ENCODE measurements at places on chromosomes 1 and 21. TPM values are rescaled to one million over a fixed set of nuclear protein-coding genes. Genes with fewer than 3 reads are reported as not detected.

- DNase-seq: peak; percentile 7
Measured at GRCh38 chr1:87451229-87451920, 122.7 kb downstream of the LMO4 start.

- no peak for DNase-seq
Measured at GRCh38 chr1:116795482-116795829, 41.2 kb downstream of the CD2 start.

- DNase-seq: no peak
Measured at GRCh38 chr21:45839274-45839673, 142.3 kb upstream of the COL6A1 start.

DNA sequence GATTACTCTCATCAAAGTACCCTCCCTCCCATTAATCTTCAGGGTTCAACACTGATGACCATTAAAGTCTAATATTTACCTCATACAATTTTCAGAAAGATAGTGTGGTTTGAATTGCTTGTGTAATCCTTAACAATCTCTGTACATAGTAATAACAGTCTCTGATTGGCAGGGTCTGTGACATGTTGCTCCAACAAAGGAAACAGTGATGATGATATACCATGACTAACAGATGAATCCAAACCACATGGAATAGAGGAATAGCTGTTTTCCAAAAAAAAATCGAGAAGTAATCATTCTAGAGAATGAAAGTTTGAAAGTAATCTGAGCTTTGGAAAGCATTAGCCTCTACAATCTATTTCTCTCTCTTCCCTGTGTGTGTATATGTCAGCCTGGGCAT lies 610.1 kb upstream of the NEGR1 start:
- DNase-seq: no peak

- DNase-seq: no peak
Measured at GRCh38 chr1:29237852-29238619, 1.7 kb downstream of the PTPRU start.

TMEM51 gene
- 25.5 TPM for polyA plus RNA-seq

GRCh38 chr1:230622151-230622550 lies 20.1 kb upstream of the COG2 start:
- no peak for DNase-seq

KRTAP10-4 gene
- not detected for polyA plus RNA-seq

TLCD4 gene
- 0.51 TPM for polyA plus RNA-seq

DNA sequence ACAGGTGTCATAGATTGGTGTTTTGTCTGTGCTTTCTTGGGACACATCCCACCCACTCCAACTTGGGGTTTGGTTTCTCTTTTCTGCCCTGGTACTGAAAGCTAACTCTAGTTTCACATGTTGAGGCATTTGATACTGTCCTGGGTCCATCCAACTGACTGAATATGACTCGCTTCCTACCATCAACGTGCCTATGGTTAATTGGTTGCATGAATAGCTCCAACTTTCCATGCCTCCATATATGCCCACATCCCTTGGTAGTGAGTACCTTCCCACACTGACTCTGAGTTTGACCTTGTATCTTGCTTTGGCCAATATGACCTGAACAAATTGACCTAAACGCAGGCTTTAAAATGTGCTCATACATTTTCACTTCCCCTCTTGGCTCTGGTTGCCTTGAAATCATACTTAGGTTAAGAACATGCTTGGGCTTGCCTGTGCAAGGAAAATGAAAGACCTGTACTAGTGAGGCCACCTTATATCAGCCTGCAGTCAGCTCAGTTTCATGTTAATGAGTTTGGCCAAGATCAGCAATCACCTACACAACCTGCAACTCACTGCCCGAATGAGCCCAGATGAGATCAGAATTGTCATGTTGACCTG lies 81.0 kb upstream of the KCNK2 start:
- no peak for DNase-seq

- no peak for DNase-seq
Measured at GRCh38 chr1:37041483-37041882, 7.2 kb upstream of the GRIK3 start.

DNA sequence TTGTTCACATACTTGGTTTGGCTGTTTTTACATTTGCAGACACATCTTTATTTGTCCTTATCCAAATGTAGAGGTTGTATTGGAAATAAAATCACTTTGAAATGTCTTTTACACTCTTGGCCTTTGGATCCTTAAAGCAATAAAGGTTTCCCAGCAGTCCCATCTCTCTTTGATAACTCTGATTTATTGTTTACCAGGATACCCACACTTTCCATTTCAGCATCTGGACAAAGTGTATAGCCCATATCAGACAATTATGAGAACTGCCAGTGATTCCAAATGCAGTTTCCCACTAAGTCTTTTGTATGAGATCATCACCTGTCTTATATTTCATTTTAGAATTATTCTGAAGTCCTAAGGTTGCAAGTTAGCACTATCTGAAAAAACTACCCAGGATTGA lies 114.7 kb downstream of the NEK7 start:
- DNase-seq: no peak

DNA sequence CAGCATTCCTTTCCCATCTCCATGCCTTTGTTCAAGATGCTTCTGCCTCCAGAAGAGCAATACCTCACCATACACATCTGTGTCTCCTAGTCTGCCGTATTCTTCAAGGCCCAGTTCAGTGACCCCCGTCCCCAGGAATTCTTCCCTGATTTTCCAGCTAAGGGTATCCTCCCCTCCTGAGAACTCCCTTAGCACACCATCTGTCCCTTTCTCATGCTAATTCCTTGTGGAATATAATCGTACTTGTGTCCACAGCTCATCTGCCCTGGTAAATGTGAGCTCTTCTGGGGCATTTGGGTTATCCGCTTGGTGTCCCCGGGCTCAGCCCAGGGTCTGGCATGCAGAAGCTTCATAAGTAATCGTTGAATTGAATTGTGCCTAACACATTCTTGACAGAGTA lies 40.9 kb downstream of the BEND5 start:
- DNase-seq: no peak

DNA sequence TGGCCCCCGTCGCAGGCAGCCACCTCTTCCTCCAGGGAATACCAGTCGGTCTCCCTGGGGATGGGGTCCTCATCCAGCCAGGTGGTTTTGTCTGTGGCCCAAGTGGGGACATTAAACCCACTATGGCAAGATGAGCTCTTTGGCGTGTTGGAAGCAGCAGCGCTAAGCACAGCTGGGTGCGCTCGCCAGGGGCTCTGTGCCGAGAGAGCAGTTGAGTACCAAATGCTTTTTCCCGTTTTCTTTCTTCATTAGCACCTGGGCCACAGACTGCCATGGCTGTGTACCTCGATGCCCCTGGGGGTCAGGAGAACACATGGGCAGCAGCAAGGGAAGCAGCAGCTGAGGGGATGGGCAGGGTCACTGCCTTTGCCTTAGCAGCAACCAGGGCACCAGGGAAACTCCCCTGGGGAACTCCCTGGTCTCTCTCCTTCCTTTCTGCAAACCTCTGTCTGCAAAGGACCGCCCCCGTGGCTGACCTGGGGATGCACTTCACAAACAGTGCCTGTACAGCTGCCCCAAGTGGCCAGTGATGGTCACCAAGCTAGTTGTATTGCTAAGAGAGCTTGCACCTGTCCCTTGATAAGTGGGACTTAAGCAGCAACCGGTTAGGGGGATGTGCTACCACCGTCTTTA lies 31.1 kb downstream of the EDARADD start:
- no peak for DNase-seq

DNA sequence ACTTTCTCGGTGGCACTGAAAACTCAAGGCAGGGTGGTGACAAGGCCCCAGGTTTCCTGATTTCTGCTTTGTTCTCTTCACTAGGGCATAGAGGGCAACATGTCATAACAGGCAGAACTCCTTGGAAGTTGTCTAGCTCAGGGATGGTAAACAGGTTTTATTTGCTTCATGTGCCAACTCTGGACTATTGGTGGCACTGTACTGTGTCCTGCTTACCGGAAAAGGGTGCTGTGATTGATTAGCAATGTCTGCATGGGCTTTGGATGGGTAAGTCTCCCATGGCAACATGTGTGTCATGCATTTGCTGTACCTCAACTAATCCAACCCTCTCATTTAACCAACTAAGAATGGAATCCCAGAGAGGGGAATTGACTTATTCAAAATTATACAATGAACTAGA lies 70.7 kb upstream of the USP24 start:
- no peak for DNase-seq

TSSK3 gene
- 0.33 TPM for polyA plus RNA-seq

- no peak for DNase-seq
Measured at GRCh38 chr1:99640672-99641071, 5.2 kb upstream of the PALMD start.

TEKT2 gene
- polyA plus RNA-seq: 0.12 TPM

GRCh38 chr1:99776120-99776519 lies 9.7 kb upstream of the FRRS1 start:
- no peak for DNase-seq

- peak; percentile 74 for DNase-seq
Measured at GRCh38 chr1:219660666-219661463, 48.0 kb upstream of the ZC3H11B start.

GJB4 gene
- polyA plus RNA-seq: not detected

DNA sequence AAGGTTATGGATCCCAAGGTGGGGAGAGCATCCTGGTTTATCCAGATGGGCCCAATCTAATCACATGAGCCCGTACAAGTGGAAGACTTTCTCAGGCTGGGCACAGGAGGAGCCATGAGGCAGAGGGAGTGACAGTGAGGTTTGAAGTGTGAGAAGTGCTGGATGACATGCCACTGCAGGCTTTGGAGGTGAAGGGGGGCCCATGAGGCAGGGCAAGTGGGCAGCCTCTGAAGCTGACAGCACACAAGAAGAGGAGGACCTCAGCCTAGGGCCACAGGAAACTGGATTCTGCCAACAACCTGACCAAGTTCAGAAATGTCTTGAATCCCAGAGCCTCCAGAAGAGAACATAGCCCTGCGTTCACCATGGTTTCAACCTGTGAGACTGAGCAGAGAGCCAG lies 311.6 kb downstream of the DISC1 start:
- DNase-seq: no peak

- DNase-seq: no peak
Measured at GRCh38 chr21:8989721-8990325, 1531.6 kb upstream of the TPTE start.

- DNase-seq: peak; percentile 83
Measured at GRCh38 chr1:21149855-21150432, 26.8 kb downstream of the EIF4G3 start.

GRCh38 chr1:2346691-2347408 lies 44.5 kb downstream of the MORN1 start:
- no peak for DNase-seq

GRCh38 chr1:87501738-87502137 lies 173.1 kb downstream of the LMO4 start:
- DNase-seq: no peak

GRCh38 chr1:67530071-67530470 lies 99.9 kb upstream of the SERBP1 start:
- no peak for DNase-seq
